ENCODE measurements at places on chromosomes 4 and X.

- no peak for DNase-seq
These were observed 584 bp downstream of the SUV39H1 start for GRCh38 chrX:48696909-48697727.

DNA sequence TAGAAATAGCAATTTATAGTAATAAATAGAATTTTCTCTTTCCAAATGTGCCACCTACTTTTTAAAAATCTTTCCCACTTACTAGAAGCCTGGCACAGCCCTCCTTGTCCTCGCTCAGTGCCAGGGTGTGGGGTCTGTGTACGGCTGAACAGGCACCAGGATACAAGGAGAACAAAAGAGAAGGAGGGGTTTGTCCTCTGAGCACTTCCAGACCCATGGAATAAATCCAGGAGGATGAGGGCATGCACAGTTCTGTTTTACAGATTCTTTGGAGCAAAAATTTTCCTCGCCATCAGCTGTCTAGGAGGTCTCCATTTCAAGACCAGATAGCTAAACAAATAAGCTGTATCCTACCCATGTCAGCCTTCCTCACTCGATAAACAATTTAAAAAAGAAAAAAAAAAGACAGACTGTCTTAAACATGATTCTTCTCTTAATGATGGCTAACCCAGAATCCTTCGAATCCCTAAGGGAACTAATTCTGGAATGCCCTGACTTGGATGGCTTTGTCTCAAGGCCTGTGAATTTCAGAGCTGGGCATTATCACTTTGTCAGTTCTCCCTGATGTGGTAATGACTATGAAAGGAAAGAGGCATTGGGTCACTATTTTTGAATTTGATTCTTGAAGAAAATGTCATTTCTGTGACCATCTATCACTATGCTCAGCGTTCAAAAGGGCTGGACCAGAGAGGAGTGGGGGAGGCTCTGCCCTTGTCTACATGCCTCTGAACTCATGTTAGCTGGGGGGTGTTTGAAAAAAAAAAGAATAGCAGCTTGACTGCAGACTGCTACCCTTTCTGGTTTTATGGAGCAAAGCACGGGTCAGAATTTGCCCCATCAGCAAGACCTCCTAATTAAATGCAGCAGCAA lies 151.0 kb downstream of the DCTD start:
- DNase-seq: no peak

GRCh38 chr4:157514711-157515110 lies 294.2 kb downstream of the GRIA2 start:
- DNase-seq: no peak

- no peak for DNase-seq
These were observed 242.5 kb upstream of the VCX3A start for GRCh38 chrX:6777238-6778002.

GRCh38 chrX:51334276-51334675 lies 1.7 kb downstream of the NUDT10 start:
- DNase-seq: no peak

- no peak for DNase-seq
These were observed 5.1 kb downstream of the OR13H1 start for GRCh38 chrX:131549011-131549410.

GRCh38 chr4:176614793-176615192 lies 177.9 kb downstream of the VEGFC start:
- no peak for DNase-seq

- no peak for DNase-seq
These were observed 64.1 kb upstream of the SCOC start for GRCh38 chr4:140309124-140309870.

DNA sequence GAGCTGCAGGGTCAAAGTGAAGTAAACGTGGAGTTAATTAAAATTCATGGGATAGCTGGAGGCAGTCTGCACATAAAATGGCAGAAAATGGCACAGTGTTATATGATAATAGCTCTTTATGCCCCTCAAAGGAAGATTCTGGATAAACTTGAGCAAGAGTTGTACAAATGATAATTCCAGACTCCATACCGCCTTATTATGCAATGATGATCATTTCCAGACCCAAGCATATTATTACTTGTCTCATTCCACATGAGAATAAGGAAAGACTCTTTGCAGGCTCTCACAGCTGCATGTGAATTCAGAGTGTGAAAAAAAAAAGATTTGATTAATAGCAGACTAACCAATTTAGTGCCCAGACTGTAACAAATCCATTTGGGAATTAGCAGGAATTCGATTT lies 105.4 kb downstream of the STK32B start:
- no peak for DNase-seq

DNA sequence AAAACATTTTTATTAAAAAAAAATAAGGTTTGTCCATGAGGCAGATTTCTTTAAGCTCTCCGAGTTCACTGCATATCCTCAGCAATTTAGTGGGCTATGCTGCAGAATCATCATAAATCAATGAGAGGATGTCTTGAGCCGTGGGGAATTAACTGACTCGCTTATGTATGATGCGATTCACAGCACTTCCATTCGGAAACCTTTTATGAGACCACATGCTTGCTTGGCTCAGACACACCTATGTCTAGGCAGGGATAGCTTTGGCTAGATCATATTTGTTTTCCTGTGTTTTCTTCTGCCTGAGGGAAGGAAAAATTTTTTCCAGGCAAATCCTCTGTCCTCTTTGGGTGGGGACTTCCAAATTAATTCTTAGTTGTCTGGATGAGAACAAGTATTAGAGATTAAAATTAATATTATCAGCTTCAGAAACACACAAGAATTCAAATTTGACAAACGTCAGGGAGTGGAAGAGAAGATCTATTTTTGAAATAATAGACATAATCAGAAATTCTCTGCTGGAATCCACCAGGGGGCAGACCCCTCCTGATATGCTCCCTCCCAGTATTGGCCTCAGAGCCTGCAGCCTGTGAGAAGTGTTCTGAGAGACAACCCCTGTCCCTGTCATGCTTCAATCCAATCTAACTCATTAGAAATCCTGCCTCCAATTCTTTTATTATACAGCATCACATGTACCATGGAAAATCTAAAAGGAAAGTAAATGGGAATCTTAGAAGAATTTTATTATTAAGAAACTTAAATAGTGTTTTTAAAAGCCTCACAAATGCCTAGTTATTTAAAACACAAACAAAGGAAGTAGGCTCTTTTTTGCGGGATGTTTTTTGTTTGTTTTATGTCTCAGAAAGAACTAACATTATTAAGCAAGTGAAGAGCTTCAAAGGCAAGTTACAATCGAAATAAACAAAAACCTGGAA lies 345.1 kb upstream of the TACR3 start:
- DNase-seq: no peak
